Activated T-helper 1 cell treated with Interleukin-2 at 50 U/mL for 16 hours (primary cell): ENCODE measurements at places on chromosomes 2 and 18.

DNA sequence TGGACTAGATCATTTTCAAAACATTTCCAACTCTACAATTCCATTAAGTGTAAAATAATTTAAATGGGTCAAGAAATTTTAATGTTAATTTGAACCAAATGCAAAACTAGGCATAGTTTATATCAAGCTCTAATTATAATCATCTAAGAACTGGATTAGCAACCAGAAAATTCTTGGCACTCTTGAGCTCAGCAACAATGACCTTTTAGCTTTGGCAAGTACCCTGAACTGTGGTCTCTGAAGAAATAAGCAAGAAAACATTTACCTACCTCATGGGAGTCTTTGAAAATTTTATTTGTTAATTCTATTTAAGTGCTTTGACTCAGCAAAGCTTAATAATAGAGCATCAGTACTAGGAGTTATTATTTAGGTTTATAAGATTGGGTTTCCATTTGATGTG is 313.2 kb downstream of the SATB2 start:
- DNase-seq, result no peak

DNA sequence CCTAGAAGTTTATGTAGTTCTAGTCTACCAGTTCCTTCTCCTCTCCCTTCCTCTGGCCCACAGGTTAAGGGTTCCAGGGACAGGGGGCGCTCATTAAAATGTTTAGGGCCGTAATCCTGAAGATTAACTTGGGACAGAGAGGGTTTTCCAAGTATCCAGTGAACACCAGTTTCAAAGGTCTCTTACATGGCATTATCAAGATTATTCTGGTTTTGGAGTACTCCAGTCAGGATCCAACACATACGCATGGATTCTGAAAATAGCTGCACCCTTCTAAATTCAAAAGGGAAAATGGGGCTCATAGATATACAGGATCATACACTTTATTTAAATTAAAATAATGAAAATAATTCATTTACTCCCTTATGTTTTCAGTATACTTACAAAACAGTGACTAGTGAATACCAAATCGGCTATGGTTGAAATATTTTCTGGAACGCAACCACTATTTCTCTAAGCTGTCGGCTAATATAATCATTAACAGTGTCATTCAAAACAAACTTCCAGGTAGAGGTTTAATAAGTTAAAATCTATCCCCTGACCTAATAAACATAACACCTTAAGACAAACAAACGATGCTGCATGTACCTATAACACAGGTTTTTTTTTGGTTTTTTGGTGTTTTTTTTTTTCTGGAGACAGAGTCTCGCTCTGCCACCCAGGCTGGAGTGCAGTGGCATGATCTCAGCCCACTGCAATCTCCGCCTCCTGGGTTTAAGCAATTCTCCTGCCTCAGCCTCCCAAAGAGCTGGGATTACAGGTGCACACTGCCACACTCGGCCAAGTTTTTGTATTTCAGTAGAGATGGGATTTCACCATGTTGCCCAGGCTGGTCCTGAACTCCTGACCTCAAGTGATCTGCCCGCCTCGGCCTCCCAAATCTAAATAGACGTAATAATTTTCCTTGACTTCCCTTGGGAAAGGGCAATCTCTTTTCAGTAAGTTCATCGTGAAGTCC is 44.7 kb downstream of the MGAT4A start:
- no peak for DNase-seq

- no peak for DNase-seq
Observed at GRCh38 chr2:158953926-158954763, 14.3 kb upstream of the TANC1 start.

DNA sequence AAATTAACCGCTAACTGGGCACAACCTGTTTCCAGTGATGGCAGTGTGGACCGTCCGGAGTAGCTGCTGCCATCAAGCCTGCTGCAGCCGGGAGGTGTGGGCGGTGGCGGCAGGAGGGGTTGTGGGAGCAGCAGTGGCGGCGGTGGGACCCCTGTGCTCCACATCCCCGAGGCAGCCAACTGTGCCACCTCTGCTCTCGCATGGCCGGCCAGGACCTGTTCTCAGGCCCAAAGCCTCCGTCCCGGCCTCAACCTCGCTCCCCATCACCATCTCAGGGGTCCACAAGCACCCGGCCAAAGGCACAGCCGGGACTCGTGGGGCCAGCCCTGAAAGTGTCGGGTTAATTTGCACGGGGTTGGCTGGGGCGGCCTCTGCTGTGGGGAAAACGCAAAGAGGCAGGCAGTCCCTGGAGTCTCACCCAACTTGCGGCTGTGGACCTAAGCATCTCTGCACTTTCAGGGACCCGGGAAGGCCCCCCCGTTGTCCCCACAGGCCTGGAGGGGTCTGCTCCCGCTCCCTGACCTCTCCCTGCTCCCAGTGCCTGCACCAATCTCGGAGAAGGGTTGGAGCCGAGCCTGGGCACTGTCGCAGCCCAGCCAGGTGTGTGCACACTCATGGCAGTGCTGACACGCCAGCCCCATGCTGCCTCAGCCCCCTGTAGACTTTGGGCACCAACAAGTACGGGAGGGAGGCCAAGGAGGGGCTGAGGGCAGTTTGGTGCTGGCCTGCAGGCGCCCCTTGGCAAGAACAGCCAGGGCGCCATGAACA is 44.4 kb upstream of the PEX13 start:
- DNase-seq, result no peak

DNA sequence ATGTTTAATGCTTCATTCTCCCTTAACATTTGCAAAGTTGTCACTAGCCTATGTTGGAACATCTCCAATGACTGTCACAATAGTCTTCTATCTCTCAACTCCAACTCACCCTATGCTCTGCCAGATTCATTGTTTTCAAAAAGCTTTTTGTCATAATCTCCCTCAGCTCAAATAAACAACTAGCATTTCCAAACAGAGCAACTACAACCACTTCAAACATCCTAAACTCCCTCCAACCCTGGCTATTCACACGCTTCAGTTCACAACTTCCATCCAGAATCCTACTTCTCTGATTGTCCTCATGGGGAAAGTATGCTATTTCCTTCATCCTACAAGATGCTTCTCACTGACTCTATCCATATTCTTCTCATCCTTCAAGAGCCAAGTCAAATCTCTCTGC is 139.2 kb upstream of the VRK2 start:
- no peak for DNase-seq

GRCh38 chr2:129396980-129397599 is 582.4 kb upstream of the RAB6C start:
- DNase-seq, result no peak

- DNase-seq, result no peak
Observed at GRCh38 chr2:212097001-212097400, 441.6 kb downstream of the ERBB4 start.

GRCh38 chr2:68767031-68767961 is 32.7 kb downstream of the ARHGAP25 start:
- DNase-seq, result peak; percentile 30

GRCh38 chr2:149087751-149088150 is 49.3 kb downstream of the LYPD6B start:
- DNase-seq, result no peak

- DNase-seq, result no peak
Observed at GRCh38 chr18:59569390-59569791, 127.8 kb downstream of the CCBE1 start.

DNA sequence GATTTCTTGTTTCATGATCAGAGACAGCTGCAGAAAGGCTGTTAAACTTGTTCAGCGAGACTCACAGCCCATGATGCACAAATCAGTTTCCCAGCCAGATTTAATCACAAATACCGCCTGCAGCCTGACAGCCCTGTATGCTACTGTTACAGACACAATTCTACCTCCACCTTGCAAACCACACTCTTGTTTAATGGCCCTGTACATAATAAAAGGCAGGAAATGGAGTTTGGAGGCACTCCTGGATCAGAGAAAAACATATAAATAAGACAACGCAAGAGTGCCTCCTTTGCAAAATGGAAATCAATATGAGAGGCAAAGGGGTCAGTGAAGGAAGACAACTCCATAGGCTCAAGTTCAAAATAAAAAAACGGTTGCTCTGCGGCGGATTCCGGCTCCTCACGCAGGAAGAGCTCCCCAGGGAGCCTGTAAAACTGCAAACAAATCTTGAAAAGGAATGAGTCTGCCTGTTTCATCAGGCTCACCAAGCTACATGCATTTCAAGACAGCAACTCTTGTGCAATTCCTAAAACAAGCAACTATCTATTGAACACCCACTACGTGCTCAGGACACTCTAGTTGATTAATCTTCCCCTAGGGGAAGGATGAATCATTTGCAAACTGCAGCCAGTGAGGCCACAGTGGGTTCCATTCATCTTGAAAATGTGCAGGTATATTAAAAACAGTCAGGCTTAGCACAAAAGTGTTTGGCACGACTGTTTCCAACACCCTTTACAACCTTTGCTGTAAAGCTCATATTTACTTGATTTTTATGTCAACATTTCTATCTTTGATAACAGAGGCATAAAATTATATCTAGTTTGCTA is 37.5 kb downstream of the TBC1D8 start:
- no peak for DNase-seq

GRCh38 chr18:46574743-46575115 is 82.3 kb downstream of the LOXHD1 start:
- no peak for DNase-seq

DNA sequence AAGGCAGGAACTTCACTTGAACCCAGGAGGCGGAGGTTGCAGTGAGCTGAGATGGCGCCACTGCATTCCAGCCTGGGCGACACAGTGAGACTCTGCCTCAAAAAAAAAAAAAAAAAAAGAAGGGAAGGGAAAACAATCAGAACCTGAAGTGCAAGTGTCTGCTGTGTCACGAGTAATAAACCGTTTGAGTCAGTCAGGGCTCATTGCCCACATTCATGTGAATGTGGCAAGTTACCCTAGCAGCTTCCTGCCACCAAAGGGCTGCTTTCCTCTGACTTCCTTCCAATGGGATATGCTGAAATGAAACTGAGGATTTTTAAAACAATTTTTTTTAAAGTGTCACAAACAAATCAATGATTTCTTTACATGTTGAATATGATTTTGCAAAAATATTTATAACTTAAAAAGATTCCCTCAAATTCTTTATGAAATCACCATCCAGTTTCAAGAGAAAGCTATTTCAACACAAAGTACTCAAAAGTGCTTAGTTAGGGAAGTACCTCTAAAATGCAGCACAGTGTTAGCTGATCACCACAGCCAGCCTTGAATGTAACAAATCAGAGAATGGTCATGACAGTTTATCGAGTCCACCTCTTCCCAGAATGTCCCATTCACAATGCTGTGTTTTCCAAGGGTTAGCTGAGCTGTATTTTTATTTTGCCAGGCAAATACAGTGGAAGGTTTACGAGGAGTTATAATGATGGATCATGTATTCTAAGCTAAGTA is 36.4 kb downstream of the WDSUB1 start:
- DNase-seq, result no peak

DNA sequence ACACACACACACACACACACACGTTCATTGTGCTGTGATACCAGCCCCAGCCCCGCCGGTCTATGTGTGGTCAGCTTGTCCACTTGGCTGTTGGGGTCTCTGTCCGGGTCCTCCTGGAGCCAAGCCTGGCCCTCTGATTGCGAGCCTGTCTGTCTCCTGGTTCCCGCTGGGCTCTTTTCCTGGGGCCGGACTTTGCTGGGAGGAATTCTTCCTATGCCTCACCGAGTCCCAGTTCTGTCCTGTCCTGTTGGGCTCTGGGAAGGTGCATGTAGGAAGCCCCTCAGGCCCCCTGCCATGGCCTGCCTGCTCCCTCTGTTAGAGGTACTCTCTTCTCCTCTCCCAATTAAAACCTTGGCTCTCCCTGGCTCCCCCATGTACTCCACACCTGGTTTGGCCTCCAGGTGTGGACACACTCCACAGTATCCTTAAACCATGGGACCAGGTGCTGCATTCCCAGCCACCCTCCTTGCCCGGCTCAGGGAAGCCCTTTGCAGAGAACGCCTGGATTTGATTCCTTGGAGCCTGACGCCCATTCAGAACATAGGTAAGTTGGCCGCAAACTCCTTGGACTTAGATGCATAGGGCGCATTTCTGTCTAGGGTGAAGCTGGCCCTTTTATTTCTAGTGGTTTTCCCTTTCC is 42.3 kb downstream of the CABLES1 start:
- DNase-seq, result no peak

- no peak for DNase-seq
Observed at GRCh38 chr2:204282081-204282480, 263.2 kb upstream of the PARD3B start.

- no peak for DNase-seq
Observed at GRCh38 chr18:14100503-14101286, 31.5 kb downstream of the ZNF519 start.
